ENCODE measurements at places on chromosomes 5 and 9.
A peak's percentile ranks its signal among the peaks of the same experiment; 100 is the strongest.

DNA sequence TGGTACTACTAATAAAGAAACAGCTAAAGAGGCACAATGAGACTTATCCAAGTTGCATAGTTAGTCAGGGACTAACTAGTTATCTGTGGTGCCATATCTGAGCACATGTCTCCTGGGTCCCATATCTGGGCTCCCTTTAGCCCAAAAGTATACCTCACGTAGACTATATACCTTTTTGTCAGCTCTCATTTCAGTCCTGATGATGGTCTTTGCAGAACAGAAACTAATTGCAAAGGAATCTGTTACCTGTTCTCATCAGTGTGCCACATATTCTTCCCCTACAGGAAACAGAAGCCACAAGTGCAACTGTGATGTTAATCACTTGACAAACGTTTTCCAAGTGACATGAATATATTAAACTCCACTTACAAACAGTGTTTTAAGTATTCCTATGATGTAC is 395.2 kb downstream of the KIAA0825 start:
- DNase-seq = no peak

- no peak for DNase-seq
Measured at GRCh38 chr5:78843436-78843835, 141.7 kb downstream of the ARSB start.

DNA sequence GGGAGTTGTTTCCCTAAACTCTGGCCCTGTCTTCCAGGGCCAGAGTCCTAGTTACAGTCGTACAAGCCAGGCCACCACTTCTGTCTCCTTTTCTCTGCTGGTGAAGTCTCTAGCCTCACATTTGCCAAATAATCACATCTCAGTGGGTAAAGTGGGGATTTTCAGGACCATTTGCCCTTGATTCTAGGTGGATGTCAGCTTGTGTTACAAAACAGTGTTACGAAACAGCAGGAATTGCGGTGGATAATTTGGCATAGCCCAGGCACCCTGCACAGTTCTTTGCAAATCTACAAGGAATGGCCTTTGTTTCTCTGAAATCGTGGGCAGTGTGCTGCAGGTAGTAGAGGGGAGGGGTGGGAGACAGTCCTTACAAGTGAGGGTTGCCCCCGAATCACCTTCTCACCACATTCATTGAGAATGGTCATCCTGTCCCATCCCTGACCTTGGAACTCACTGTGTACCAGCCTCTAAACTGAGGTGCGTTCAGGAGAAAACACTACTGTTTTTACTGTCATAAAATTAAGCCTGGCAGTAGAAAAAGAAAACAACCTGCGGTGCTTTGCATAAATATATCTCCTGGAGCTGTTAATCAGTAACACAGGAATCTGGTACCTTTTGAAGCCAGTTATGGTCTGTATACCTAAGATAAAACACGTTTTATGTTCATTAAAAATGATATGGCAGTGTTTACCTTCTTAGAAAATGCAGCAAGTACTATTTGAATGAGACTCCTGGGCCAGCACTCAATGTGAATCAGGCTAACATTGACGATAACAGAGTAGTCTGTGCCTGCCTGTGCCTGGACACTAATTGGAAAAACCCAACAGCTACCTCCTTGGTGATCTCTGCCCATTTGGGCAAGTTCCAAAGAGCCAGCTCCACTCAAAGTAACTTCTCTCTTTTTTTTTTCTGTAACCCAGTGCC is 44.3 kb downstream of the CYSTM1 start:
- no peak for DNase-seq

- DNase-seq = no peak
Measured at GRCh38 chr9:95809686-95810085, 65.8 kb upstream of the ERCC6L2 start.

GRCh38 chr5:63564789-63565188 is 397.5 kb downstream of the HTR1A start:
- DNase-seq = no peak

- no peak for DNase-seq
Measured at GRCh38 chr5:177370488-177371119, 12.9 kb downstream of the RGS14 start.

- no peak for DNase-seq
Measured at GRCh38 chr5:56466136-56466816, 233.1 kb upstream of the ANKRD55 start.

- no peak for DNase-seq
Measured at GRCh38 chr9:109912082-109912582, 132.1 kb downstream of the PALM2AKAP2 start.

- no peak for DNase-seq
Measured at GRCh38 chr5:40823459-40823858, 11.6 kb downstream of the RPL37 start.

DNA sequence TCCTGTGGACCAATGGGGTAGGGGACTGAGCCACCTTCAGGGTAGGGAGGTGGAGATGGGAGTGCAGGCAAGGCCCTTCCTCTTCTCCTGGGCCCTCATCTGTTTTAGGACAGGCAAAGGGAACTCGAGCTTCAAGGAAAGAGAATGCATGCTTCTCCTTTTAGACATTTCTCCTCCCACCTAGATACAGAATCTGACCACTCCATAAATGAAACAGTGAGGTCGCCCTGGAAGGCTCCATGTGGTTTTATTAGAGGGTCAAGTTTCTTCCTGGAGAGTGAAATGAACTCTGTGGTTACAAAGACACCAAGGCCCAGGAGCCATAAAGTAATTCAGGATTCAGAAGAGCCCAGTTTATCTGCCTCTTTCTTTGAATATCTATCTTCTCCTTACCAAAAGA is 14.9 kb downstream of the LHFPL2 start:
- no peak for DNase-seq

GRCh38 chr5:3010953-3011763 is 259.7 kb upstream of the IRX2 start:
- DNase-seq = no peak

DNA sequence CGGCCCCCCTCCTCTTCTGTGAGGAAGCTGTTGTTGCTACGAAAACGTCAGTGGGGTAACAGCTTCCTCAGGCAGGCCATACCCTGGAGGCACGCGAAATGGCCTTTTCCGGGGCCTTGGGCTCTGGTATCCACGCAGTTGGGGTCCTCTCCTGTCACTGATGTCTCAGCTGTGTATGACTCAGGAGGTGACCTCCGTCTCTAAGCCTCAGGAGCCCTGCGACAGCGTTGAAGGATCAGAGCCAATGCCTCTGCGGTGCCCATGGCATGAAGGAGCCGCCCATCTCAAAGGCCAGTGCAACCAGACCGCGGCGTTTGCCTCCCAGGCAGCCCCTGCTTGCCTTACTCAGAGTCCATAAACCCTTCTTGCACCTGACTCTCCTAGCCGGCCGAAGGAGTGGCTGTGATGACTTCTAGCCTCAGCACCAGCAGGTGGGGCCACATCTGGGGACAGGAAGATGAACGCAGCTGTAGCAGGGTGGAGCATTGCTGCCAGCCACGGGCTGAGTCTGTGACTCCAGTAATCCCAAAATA is 1.0 kb upstream of the MXD3 start:
- DNase-seq = no peak

DNA sequence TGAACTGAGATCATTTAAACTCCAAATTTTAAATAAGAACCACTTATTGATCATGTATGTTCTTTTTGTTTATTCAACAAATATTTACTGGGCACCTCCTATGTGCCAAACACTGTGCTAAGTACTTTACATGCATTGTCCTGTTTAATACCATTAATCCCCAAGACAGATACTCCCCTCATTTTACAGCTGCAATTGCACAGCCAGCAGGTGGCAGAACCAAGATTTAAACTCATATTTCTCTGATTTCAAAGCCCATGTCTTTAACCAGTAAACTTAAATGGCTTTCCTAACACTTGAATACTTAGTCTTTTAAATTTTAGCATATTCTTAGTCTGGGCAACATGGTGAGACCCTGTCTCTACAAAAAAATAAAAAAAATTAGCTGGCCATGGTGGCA is 43.4 kb upstream of the KIAA1958 start:
- no peak for DNase-seq

GRCh38 chr5:147822686-147823491 is 8.6 kb downstream of the SPINK1 start:
- DNase-seq = peak; percentile 14

DNA sequence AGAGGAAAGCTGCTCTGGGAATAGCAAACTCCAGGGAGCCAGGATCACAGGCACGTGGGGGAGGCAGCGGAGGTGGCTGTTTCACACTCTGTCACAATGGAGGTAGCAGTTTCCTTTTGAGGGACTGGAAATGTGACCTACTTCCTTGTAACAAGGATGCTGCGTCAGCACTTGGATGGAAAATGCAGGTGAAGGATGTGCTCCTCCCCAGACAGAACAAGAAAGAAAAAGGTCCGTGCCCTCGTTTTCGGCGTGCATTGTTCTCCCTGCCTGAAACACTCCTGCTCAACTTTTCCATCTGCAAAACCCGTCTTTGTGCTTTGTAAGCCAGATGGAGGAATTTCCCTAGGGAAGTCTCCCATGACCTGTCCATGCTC is 55.1 kb upstream of the SH3PXD2B start:
- DNase-seq = no peak

GRCh38 chr9:4339836-4340560 is 40.1 kb upstream of the GLIS3 start:
- no peak for DNase-seq

GRCh38 chr5:121962958-121963357 is 1.2 kb downstream of the SRFBP1 start:
- DNase-seq = no peak

DNA sequence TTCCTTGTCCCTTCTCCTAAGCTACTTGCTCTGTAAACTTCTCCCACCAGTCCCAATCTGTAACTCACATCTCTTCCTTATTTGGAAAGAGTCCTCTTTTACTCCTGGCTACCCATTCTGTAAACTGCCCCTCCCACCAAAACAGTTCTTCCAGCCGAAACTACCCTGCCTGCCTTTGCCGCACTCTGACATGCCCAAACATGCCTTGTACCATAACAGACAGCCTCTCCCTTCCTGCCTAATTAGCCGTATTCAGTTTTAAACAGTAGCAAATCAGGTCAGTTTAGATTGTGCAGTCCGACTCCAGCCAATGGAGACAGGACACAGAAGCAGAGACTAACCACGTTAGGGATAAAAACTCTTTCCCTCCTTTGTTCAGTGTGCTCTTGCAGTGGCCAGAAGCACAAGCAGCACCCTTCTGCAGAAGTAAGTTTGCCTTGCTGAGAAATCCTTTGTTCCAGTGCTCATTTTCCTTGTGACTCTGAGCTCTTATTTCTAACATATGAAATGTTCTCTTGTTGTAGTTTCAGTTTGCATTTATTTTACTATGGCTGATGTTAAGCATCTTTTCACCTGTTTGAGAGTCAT is 5.4 kb upstream of the GLT6D1 start:
- no peak for DNase-seq

DNA sequence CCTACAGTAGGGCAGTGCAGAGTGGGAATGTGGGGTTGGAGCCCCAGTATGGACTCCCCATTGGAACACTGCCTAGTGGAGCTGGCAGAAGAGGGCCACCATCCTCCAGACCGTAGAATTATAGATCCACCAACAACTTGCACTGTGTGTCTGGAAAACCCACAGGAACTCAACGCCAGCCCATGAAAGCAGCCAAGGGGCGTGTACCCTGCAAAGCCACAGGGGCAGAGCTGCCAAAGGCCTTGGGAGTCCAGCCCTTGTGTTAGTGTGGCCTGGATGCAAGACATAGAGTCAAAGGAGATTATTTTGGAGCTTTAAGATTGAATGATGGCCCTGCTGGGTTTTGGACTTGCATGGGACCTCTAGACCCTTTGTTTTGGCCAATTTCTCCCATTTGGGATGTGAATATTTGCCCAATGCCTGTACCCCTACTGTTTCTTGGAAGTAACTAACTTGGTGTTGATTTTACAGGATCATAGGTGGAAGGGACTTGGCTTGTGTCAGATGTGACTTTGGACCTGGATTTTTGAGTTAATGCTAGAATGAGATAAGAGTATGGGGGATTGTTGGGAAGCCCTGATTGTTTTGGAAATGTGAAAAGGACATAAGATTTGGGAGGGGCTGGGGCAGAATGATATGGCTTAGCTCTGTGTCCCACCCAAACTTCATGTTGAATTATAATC is 266.8 kb downstream of the SEMA5A start:
- DNase-seq = no peak

DNA sequence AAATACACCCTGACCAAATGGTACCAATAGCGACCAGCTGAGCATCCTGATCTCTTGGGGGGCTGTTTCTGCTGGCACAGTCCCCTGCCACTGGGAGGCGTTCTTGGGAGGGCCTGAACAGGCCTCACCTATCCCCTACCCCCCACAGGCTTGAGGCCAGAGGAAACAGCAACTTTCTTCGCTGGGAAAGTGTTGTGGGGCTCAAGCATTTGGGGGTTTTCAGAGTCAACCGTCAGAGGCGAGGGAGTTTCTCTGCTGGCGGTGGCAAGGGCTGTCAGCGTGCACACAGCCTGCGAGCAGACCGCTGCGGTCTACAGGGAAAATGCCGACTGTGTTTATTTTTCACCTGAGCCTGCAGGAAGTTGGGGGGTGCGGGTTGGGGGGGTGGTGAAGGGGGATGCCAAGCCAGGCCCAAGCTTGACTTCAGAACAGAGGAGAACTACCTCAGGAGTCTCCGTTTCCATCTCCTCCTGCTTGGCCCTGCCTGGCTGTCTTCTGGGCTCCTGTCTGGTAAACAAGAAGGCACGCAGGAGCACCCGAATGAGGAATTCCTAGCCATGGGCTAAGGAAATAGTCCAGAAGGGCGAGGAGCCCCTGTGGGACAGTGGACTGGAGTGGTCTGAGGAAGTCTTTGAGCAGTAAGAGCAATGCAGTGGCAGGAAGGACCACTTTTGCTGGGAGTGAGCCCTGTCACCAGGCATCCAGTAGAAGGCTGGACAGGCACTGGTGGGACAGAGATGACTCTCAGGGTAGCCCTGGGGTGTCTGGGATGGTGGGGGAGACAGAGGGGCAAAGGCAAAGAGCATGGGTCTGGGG is 18.1 kb downstream of the TCF7 start:
- peak; percentile 69 for DNase-seq

DNA sequence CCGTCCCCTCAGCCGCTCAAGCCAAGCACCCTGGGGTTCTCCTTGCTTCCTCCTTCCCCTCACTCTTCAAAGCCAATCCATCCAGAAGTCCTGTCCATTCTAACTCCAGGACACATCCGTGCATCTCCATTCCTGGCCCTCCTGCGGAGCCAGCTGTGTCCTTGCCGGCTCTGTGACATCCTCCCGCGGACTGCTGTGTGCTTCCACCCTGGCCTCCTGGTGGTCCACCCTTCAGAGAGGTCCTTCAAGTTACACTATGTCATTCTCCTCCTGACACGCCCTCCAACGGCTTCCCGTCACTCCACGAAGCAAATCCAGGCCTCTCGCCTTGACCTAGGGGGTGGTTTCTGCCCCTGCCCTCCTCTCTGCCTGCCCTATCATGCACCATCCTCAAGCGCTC is 13.0 kb upstream of the SCGB3A1 start:
- DNase-seq = no peak
